ENCODE measurements at places on chromosomes 12 and 14. TPM values are rescaled to one million over a fixed set of nuclear protein-coding genes. Genes with fewer than 3 reads are reported as not detected.

DPY19L2 gene
- 5.4 TPM for total RNA-seq

RNASE7 gene
- total RNA-seq, result not detected

NPAS3 gene
- 0.48 TPM for total RNA-seq

KRT79 gene
- total RNA-seq, result 4.8 TPM

GLS2 gene
- total RNA-seq, result 0.20 TPM

SLC6A15 gene
- 0.39 TPM for total RNA-seq

NELL2 gene
- 1.1 TPM for total RNA-seq

POTEM gene
- total RNA-seq, result 0.68 TPM

DAO gene
- not detected for total RNA-seq

MGST1 gene
- 75.6 TPM for total RNA-seq

CATSPERB gene
- total RNA-seq, result not detected

PARPBP gene
- 59.6 TPM for total RNA-seq

OR4E2 gene
- not detected for total RNA-seq

A2ML1 gene
- not detected for total RNA-seq

WNT1 gene
- total RNA-seq, result not detected

SMCO3 gene
- total RNA-seq, result not detected

NXPH4 gene
- total RNA-seq, result 1.7 TPM

KCNC2 gene
- not detected for total RNA-seq

CLEC1A gene
- total RNA-seq, result 0.12 TPM

KLRC2 gene
- total RNA-seq, result 17.4 TPM

AICDA gene
- total RNA-seq, result not detected

FIGNL2 gene
- total RNA-seq, result not detected

LUM gene
- total RNA-seq, result 102 TPM

INSM2 gene
- total RNA-seq, result not detected

NRXN3 gene
- total RNA-seq, result 0.24 TPM

CLEC9A gene
- total RNA-seq, result not detected

KRT3 gene
- total RNA-seq, result not detected

C3AR1 gene
- 1.2 TPM for total RNA-seq

KCNJ8 gene
- total RNA-seq, result not detected

TMEM132C gene
- total RNA-seq, result not detected

GRIN2B gene
- total RNA-seq, result not detected

DACT1 gene
- 23.1 TPM for total RNA-seq

CCDC38 gene
- not detected for total RNA-seq

BRAP gene
- total RNA-seq, result 11.5 TPM

P2RX2 gene
- not detected for total RNA-seq

TSHR gene
- not detected for total RNA-seq

SINHCAF gene
- 31.4 TPM for total RNA-seq

ALDH2 gene
- 0.36 TPM for total RNA-seq

PIANP gene
- total RNA-seq, result 1.5 TPM

TBX3 gene
- 61.6 TPM for total RNA-seq

CEBPE gene
- not detected for total RNA-seq

RNF212B gene
- not detected for total RNA-seq

RTL1 gene
- not detected for total RNA-seq

LRIG3 gene
- 8.0 TPM for total RNA-seq

PPM1H gene
- 0.10 TPM for total RNA-seq

DCAF5 gene
- 10.5 TPM for total RNA-seq

SRRM4 gene
- not detected for total RNA-seq

KRT71 gene
- not detected for total RNA-seq

METAP2 gene
- total RNA-seq, result 72.0 TPM

KCNH3 gene
- total RNA-seq, result 0.24 TPM
